ENCODE measurements at places on chromosomes 6 and 20.

- DNase-seq = peak; percentile 61
Observed at GRCh38 chr6:135568379-135568778, 70.8 kb upstream of the AHI1 start.

DNA sequence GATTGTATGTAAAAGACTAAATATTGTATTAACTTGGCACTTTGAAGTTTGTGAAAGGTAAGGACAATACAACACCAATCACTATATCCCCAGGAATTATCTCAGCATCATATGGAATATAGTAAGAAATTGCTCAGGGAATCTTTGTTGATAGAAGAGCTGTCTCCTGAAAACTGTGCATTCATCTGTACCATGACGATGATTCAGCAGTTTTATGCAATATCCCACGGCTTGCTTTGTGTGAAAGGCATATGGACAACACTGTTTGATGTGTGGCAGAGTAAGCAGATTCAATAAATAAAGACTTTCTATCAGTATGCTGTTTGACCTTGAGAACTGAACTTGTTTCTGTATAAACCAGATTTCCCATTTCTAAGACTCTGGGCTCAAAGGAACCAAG, 147.5 kb upstream of the PLN start:
- no peak for DNase-seq

GRCh38 chr6:151822252-151823111, 15.0 kb downstream of the ESR1 start:
- no peak for DNase-seq

GRCh38 chr6:105560611-105561066, 157.8 kb upstream of the PREP start:
- DNase-seq = peak; percentile 78

DNA sequence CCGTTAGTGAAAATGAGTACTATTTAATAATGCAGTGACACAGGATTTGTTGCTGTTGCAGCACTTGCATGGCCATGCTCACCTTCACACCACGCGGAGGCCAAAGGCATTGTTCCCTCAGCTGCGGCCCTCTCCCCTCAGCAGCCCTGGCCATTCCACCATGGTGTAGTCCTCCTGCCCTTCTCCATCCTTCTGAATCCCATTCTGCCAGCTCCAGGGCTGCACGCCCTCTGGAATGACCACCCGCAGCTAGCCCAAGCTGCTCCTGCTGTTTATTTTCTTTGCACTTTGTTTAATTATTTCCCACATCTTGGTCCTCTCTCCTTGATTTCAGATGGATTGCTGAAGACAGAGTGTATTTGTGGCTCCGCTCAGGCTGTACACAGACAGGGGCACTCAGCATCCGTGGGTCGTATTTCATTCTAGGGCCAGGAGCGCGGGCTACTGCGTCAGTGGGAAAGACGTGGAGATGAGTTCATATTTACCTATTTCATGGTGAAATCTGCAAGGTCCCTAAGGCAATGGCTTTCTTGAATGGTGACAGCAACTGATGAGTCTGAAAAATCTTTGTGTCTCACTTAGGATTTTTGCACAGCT, 81.4 kb upstream of the DUSP22 start:
- no peak for DNase-seq

GRCh38 chr6:130632897-130633296, 194.3 kb upstream of the SMLR1 start:
- DNase-seq = no peak

GRCh38 chr6:1940381-1940780, 305.0 kb downstream of the GMDS start:
- DNase-seq = no peak
